ENCODE measurements at places on chromosomes 11 and 22.

DNA sequence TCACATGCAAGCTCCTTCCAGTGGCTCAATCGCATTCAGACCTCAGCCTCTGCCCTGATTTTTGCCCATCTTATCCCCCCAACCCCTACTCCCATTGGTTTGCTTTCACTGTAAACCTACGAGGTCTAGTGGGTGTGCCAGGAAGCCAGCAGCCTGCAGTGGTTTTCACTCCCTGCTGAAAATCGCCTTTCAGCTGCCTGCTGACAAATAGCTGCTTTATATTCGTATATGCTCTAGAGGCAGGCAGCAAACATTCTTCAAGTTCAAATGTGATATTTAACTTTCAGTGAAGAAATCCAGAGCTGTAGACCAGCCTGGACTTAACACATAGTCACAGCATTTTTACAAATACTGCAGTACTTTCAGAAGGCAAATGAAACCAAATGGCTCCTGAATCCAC is 92.8 kb upstream of the APOA1 start:
- peak; percentile 6 for DNase-seq

DNA sequence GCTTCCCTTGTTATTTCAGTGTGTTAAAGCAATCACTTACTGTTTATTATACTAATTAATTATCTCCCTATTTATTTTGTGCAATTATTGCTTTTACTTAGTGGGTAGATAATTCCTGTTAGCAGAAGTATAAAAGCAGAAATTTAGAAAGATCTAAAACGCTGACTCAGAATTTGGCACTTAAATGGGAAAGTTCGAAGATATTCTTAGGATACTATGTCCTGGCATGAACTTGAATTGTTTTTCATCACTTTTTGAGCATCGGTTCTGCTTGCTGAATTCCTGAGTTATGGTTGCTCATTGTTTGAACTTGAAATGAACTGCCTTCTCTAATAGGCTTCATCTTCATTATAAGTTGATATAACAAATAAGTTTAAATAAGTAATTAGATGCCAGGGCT is 325.4 kb downstream of the JRKL start:
- DNase-seq: no peak

DNA sequence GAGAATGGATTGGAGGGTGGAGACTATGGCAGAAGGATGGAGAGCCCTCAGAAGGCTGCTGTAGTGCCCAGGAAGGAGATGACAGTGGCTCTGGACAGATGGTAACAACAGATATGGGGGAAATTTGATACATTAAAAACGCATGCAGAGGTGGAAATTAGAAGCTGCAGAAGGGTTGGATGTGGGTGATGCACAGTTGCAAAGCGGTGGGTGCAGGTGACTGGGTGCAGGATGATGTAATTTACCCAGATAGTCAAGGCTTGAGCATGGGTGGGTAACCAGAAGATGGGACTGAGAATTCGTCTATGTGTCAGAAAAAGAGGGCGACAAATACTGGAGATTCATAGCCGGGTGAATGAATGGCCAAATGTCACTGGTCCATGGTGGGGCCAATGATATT is 570.3 kb downstream of the MN1 start:
- no peak for DNase-seq

GRCh38 chr11:106379712-106380111 is 302.2 kb downstream of the AASDHPPT start:
- no peak for DNase-seq

GRCh38 chr11:66346476-66347424 is 679 bp downstream of the B4GAT1 start:
- DNase-seq: no peak

GRCh38 chr11:97432926-97433325 is 1043.1 kb downstream of the JRKL start:
- DNase-seq: no peak

DNA sequence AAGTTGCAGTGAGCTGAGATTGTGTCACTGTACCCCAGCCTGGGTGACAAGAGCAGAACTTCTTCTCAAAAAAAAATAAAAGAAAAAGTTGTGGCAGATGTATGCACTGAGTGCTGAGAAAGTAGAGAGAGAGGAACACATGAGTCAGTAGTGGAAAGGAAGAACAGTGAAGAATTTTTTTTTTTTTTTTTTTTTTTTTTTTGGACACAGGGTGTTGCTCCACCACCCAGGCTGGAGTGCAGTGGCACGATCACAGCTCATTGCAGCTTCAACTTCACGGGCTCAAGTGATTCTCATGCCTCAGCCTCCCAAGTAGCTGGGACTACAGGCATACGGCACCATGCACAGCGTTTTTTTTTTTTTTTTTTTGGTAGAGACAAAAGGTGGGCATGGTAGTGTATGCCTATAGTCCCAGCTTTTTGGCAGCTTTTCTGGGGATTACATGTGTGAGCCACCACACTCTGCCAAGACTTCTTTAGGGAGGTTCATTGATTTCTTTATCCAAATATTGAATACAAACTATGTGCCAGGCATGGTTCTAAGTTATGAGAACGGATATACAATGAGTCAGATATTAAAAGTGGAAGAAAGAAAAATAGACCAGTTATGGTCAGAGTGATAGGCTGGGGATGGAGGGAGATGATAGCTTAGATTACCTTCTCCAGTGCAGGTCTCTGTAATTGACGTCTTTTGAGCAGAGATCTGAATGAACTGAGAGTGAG is 62.0 kb downstream of the YAP1 start:
- DNase-seq: no peak

DNA sequence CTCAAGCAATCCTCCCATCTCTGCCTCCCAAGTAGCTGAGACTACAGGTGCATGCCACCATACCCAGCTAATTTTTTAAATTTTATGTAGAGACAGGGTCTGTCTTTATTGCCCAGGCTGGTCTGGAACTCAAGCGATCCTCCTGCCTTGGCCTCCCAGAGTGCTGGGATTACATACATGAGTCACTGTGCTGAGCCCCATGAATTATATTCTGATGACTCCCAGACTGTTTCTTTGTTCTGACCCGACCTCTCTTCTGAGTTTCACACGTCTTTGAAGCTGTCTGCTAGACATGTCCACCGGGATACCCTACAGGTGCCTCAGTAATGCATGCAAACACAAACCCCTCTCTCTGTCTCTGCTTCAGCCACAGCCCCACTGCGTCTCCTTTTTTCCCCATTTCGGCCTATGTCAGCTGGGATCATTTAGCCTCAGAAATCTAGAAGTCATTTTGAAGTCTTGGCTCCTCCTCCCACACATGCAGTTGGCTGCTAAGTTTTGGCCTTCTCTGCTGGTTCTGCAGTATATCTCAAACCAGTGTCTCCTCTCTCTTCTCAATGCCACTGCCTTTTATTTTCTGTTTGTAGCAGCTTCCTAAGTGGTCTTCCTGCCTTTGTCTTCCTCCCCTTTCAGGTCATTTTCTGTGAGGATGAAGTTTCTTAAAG is 4.8 kb downstream of the VPS26B start:
- no peak for DNase-seq

- no peak for DNase-seq
Observed at GRCh38 chr11:129720156-129720555, 95.5 kb upstream of the TMEM45B start.

DNA sequence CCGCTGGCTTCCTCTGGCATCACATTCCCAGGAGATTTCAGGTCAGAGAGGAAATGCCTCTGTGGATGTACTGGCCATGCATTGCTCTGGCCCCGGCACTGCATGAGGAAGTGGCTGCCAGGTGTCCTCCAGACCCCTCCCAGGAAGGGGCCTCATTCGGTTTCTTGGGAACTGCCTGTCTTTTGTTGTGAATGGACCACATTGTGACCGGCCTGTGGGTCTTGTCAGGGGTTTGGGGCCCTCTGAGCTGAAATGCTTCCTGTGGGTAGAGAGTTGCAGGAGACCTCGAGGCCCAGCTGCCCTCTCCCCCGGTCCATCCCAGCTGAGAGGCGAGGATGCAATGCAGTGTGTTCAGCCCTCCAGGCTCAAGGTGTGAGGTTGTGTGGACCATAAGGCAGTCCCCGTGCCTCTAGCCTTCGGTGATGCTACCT is 18.8 kb upstream of the ST3GAL4 start:
- no peak for DNase-seq

GRCh38 chr11:90836031-90836430 is 613.2 kb upstream of the CHORDC1 start:
- no peak for DNase-seq

DNA sequence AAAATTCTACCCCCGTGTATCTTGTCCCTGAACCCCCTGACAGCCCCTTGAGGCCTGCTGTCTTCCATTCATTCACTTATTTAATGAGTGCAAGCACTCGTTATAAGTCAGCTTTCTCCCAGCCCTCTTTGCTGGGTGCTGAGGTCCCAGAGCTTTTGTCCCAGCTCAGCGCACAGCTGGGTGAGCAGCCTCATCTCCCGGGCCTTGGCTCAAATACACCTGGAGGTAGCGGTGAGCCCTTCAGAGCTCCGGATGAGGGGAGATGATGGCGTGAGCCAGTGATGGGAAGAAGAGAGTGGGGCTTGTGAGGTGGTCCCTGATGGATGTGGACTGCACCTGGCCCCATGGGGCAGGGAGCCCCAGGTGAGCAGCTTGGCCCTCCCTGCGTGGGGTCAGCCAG is 18.1 kb upstream of the ARHGAP8 start:
- DNase-seq: no peak

- DNase-seq: no peak
Observed at GRCh38 chr22:22943521-22944267, 56.1 kb downstream of the IGLL5 start.

DNA sequence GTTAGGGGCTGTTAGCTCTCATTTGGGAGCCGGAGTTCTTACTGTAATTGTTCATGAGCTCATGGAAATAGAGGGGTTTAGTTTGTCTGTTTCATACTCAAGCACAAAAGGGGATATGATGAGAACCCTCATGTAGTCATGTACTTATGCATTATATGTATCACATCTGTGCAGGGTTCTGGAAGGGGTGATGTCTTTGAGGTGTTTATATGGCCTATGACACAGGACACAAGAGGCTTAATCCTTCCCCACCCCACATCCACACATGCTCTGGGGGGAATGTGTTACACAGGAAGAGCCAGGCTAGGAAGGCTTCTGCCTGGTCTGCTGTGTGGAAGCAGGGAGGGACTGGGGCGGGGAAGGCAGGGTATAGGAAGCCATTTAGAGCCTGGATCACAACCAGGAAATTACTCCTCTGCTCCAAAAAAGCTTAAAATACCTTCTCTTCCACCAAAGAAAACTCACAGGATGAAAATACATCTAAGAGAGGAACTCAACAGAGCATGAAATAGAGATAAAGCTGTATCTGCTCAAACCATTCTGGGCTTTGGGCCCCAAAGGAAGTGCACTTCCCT is 316.1 kb downstream of the TMEM135 start:
- DNase-seq: peak; percentile 10

GRCh38 chr11:13126430-13126829 is 117.3 kb downstream of the RASSF10 start:
- DNase-seq: no peak

- DNase-seq: peak; percentile 22
Observed at GRCh38 chr22:37752189-37753087, 55.3 kb upstream of the GCAT start.
